ENCODE measurements at places on chromosomes 11 and 22. TPM values are rescaled to one million over a fixed set of nuclear protein-coding genes. Genes with fewer than 3 reads are reported as not detected.

DNA sequence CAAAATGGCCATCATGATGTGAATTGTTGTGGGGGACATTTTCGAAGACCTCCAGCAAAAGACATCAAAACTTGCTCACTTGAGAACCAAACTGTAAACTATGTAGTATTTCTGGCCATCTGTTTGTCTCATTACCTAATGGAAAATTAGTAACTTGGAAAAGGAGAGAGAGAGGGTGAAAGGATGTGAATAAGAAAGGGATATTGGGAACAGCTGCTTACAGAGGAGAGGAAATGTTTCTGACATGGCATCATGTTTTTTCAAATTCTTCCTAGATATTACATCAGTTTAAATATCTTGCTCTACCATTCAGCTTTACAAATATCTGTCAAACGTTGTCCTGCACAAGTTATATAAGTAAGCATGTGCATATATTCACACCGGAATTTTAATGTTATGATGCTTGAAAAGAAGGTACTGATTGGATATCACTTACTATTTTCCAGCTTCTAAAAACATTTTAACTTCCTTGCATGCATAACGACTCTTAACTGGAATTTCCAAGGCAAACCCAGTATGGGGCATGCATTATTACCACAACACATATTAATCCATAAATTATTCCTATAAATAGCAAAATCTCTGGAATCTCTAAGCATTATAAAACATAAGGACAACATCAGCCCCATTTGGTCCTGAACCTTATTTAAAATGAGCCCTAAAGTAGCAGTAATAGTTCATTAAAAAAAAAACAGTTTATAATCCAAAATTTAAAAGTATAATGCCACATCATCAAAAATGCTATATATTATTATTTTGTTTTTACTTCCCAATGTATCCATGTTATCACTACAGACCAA is 20.0 kb downstream of the GUCY1A2 start:
- H3K4me3 ChIP-seq: no peak overlapping the region
- no peaks in the 10 kb centered on the region for H3K27me3 ChIP-seq
- no peaks in the 10 kb centered on the region for H3K4me1 ChIP-seq
- DNase-seq: no peak

DNA sequence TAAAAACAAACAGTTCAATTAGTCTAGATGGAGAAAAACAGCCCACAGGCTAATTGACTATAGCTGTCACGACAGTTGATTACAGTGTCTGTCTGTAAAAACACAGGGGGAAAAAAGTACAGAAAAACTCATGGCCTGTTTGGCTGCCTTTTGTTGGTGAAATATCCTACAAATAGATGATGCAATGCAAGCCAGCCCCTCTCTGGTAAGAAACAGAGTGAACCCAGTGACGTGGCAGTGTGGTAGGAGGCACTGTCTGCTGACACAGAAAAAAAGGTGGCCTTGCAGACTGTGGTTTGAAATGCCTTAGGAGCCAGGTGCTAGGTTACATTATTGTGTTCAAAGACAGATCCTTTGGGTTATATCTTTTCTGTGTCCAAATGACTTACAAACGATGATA is 431.4 kb upstream of the CCDC90B start:
- no peak for DNase-seq
- H3K27ac ChIP-seq: no peak overlapping the region
- H3K4me1 ChIP-seq: peaks cover 11% of the 10 kb centered on the region
- no peaks in the 10 kb centered on the region for H3K36me3 ChIP-seq
- no peak overlapping the region for H3K4me3 ChIP-seq

DNA sequence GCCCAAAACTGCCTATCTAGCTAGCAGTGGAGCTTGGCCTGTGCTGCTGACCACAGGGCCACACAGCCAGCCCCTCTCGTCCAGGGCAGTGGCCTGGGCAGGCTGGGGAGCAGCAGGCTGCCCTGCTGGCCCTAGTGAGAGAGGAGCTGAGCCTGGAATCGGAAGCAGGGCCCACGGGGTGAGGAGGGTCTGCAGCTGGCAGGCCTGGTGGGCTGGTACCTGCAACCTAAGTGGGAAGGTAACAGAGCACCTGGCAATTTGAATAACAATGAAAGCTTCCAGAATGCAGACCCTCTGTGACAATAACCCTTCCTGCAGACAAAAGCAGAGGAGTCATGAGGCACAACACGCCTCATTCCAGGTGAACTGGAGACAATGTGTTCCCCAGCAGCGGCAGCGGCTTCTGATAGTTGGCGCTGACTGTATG is 31.8 kb upstream of the RFPL3 start:
- no peak overlapping the region for H3K27ac ChIP-seq
- DNase-seq: no peak
- peaks cover 6% of the 10 kb centered on the region for H3K27me3 ChIP-seq
- H3K36me3 ChIP-seq: no peaks in the 10 kb centered on the region
- no peaks in the 10 kb centered on the region for H3K4me1 ChIP-seq

- H3K27me3 ChIP-seq: no peaks in the 10 kb centered on the region
- H3K4me3 ChIP-seq: no peak overlapping the region
- no peaks in the 10 kb centered on the region for H3K4me1 ChIP-seq
- H3K27ac ChIP-seq: no peak overlapping the region
- no peak for DNase-seq
Observed at GRCh38 chr11:70252844-70253243, 17.6 kb upstream of the PPFIA1 start.

GRCh38 chr22:19615001-19615461 is 90.8 kb upstream of the CLDN5 start:
- H3K36me3 ChIP-seq: no peaks in the 10 kb centered on the region
- H3K4me1 ChIP-seq: no peaks in the 10 kb centered on the region
- H3K27me3 ChIP-seq: peaks cover 8% of the 10 kb centered on the region
- H3K27ac ChIP-seq: no peak overlapping the region
- no peak for DNase-seq
- H3K4me3 ChIP-seq: no peak overlapping the region

DNA sequence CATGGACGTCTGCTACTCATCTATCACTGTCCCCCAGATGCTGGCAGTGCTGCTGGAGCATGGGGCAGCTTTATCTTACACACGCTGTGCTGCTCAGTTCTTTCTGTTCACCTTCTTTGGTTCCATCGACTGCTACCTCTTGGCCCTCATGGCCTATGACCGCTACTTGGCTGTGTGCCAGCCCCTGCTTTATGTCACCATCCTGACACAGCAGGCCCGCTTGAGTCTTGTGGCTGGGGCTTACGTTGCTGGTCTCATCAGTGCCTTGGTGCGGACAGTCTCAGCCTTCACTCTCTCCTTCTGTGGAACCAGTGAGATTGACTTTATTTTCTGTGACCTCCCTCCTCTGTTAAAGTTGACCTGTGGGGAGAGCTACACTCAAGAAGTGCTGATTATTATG is 9.2 kb upstream of the OR9Q2 start:
- H3K36me3 ChIP-seq: no peaks in the 10 kb centered on the region
- no peak overlapping the region for H3K4me3 ChIP-seq
- H3K27ac ChIP-seq: no peak overlapping the region
- H3K27me3 ChIP-seq: no peaks in the 10 kb centered on the region
- no peak for DNase-seq

DNA sequence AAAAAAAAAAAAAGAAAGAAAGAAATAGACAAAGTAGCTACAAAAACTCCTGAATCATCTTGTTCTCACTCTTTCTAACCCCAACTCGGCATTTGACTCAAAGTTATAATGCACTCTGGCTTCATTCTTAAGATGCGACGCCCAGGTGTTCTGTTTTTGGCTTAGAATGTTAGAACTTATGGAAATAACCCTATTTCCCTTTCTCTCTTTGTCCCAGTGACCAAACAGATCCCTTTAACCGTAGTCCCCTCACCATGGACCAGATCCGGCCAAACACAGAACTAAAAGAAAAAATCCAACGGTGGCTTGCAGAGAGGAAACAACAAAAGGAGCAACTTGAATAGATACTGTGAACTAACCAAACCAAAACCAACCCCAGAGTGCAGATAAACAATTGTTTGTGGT is 5.3 kb upstream of the ATP5MG start:
- peaks cover 72% of the 10 kb centered on the region for H3K36me3 ChIP-seq
- DNase-seq: no peak
- no peak overlapping the region for H3K4me3 ChIP-seq

DNA sequence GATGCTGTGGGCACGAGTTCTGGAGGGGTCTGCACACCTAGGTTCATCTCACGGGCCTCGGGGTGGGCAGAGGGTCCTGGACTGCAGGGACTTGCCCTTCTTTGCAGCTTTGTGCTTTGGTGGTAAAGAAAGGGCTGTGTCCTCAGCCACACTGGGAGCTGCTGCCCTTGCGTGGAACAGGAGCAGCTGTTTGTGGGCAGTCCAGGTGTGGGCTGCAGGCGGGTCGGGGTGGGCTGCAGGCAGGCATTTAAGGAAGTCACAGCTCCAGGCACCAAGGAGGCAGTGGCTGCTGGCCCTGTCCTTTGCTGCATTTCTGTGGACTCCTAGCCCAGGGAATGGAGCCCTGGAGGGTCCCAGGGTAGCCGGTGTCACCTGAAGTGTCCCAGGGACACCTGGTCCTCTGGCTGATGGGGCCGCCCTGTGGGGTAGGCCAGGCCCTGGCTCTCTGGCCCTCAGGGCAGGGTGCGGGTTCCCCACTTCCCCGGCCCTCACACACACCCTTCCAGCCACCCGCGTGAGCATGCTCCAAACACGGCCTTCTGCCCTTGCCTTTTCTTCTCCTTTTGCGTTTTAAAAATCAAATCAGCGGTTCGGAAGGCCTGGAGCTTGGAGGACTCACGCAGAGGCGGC is 1240.3 kb downstream of the BRD1 start:
- peaks cover 8% of the 10 kb centered on the region for H3K27me3 ChIP-seq
- H3K4me3 ChIP-seq: no peak overlapping the region
- peaks cover 16% of the 10 kb centered on the region for H3K4me1 ChIP-seq
- no peak overlapping the region for H3K27ac ChIP-seq

- no peak overlapping the region for H3K27ac ChIP-seq
- no peaks in the 10 kb centered on the region for H3K27me3 ChIP-seq
- H3K4me3 ChIP-seq: no peak overlapping the region
- peaks cover 59% of the 10 kb centered on the region for H3K36me3 ChIP-seq
- H3K4me1 ChIP-seq: no peaks in the 10 kb centered on the region
Observed at GRCh38 chr22:17601031-17601430, 27.5 kb downstream of the ATP6V1E1 start.

GRCh38 chr22:25540166-25540907 is 24.1 kb upstream of the GRK3 start:
- no peaks in the 10 kb centered on the region for H3K27me3 ChIP-seq
- H3K36me3 ChIP-seq: no peaks in the 10 kb centered on the region
- H3K27ac ChIP-seq: no peak overlapping the region

DNA sequence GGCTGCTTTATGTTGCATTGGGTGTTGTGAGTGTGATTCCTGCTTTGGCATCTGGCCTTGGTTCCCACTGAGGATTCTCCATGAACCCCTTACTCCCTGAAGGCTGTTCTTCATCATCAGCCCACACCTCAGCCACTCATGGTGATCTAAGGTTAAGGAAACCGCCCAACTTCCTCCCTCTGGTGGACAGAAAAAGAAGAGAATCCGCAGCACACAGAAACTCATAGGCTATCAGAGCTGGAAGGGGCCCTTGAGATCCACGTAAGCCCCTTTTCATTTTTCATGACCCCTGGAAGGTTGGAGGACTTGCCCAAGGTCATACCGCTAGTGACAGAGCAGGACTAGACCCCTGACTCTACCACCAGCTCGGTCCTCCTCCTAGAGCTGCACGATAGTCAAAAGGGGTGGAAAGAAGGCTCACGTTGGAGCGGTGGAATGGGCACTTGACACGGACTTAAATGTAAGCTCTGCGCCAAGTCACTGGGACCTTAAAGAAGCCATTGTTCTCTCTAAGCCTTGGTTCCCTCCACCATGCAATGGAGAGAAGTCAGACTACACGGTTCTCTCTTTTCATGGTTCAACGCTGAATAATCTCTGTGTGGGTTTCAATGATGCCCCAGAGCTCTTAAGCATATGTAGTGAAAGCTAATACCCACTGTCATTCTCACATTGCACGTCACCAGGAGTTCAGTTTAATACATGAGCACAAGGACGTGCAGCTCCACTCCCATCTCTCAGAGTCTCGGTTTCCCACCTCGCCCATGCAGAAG is 83.6 kb upstream of the CRTAM start:
- H3K36me3 ChIP-seq: no peaks in the 10 kb centered on the region
- no peaks in the 10 kb centered on the region for H3K4me1 ChIP-seq
- H3K4me3 ChIP-seq: no peak overlapping the region
- H3K27me3 ChIP-seq: no peaks in the 10 kb centered on the region
- no peak for DNase-seq

GRCh38 chr11:122141725-122142124 is 25.7 kb upstream of the BLID start:
- peaks cover 4% of the 10 kb centered on the region for H3K4me1 ChIP-seq
- H3K27me3 ChIP-seq: no peaks in the 10 kb centered on the region
- H3K4me3 ChIP-seq: no peak overlapping the region
- DNase-seq: no peak
- H3K27ac ChIP-seq: no peak overlapping the region

- no peak overlapping the region for H3K27ac ChIP-seq
- no peaks in the 10 kb centered on the region for H3K36me3 ChIP-seq
- H3K4me3 ChIP-seq: no peak overlapping the region
- no peaks in the 10 kb centered on the region for H3K27me3 ChIP-seq
- no peak for DNase-seq
Observed at GRCh38 chr11:108793138-108793537, 128.3 kb downstream of the DDX10 start.

- H3K27me3 ChIP-seq: no peaks in the 10 kb centered on the region
- no peak overlapping the region for H3K27ac ChIP-seq
- no peak overlapping the region for H3K4me3 ChIP-seq
- H3K36me3 ChIP-seq: no peaks in the 10 kb centered on the region
- no peaks in the 10 kb centered on the region for H3K4me1 ChIP-seq
Observed at GRCh38 chr11:11231763-11232162, 121.3 kb downstream of the CSNK2A3 start.

- H3K4me1 ChIP-seq: no peaks in the 10 kb centered on the region
- no peak for DNase-seq
Observed at GRCh38 chr22:19632668-19633148, 81.6 kb upstream of the SEPTIN5 start.

DNA sequence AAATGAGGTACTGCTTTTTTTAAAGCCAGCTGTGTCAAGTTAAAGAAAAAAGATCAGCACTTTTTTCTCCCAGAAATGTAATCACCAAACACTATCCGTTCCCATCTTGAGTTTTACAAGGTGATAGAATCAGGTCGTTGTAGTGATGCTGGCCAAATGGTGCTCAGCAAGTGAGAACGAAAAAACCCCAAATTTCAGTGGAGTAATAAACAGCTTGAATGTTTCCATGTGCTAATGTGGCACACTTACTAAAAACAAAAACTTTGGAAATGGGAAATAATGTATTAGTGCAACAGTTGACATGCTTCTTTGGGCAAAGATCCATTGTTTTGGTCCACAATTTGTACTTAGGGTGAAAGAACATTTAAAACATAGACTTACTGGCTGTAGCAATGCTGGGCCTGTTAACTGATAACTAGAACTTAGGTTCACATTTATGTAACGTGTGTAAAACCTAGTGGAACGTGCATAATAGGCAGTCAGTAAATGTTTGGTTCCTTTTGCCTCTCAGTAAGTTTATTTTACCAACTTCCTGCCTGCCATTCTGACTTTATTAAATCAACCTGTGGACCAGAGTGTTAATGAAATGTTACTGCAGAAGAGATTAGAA is 15.4 kb upstream of the GDPD4 start:
- no peaks in the 10 kb centered on the region for H3K4me1 ChIP-seq
- DNase-seq: no peak
- H3K27me3 ChIP-seq: no peaks in the 10 kb centered on the region
- no peak overlapping the region for H3K27ac ChIP-seq
- no peaks in the 10 kb centered on the region for H3K36me3 ChIP-seq

CDHR5 gene
- total RNA-seq: not detected

NOX4 gene
- 0.30 TPM for total RNA-seq

ABCC8 gene
- not detected for total RNA-seq

KREMEN1 gene
- 62.3 TPM for total RNA-seq

MAPK11 gene
- total RNA-seq: 5.1 TPM

DBX1 gene
- total RNA-seq: not detected

P4HA3 gene
- total RNA-seq: not detected

ACR gene
- total RNA-seq: not detected

FOLH1 gene
- 1.2 TPM for total RNA-seq

XKR3 gene
- not detected for total RNA-seq

HDHD5 gene
- total RNA-seq: 49.8 TPM

MAPK8IP2 gene
- total RNA-seq: 2.6 TPM

TRPM5 gene
- total RNA-seq: not detected

All from suprapubic skin (tissue), 4 donors.